ENCODE measurements at places on chromosomes 13 and 19.
A peak's percentile ranks its signal among the peaks of the same experiment; 100 is the strongest.

DNA sequence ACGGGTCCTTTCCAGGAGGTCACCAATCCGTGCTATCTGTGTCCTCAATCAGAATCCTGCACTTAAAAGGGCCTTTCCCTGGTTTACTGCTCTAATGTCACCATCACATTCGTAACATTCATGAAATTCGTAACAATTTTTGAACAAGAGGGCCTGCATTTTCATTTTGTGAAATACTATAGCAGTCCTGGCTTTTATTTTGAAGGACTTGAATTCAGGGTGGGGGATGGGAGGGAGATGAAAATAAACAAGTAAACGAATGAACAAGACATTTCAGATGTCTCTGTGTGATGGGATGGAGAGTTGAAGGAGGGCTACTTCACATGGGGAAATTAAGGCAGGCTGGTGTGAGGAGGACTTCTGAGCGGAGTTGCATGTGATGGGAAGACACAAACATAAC is 281.0 kb downstream of the TSHZ3 start:
- DNase-seq = no peak

DNA sequence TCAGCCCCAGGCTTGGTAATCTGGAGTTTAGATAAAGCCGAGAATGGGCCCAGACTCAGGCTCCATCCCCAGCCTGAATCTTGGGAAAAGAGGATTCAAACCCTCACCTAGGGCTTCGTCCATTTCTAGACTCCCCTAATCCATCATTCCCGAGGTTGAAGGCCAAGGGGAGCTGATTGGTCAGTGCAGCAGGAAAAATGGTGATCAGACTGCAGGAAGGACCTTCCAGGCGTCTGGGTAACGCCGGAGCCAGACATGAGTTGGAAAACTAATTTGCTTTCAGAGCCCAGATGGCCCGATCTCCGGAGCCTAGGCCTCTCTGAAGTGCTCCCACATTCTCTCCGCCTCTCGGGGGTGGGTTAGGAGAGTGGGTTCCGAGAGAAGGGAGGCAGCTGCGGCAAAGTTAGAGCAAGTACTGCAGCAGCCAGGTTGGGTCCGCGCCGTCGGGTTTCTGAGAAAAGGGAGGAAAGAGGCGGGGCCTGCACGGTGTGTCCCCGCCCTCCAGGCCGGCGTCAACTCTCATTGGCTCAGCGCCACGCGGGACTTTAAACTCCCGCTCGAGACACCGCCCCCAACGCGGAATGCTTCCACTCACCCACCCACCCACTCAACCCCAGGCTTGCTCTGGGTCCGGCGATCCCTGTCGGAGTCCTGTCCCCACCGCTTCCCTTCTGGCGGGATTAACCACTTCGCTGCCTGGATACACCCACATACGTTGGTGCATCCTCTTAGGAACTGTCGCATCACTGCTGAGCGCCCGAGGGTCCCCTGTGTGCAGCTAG is 788 bp upstream of the RTBDN start:
- peak; percentile 79 for DNase-seq

GRCh38 chr19:31383553-31383952 is 34.3 kb upstream of the TSHZ3 start:
- DNase-seq = no peak

- DNase-seq = no peak
Measured at GRCh38 chr19:45827459-45828093, 12.5 kb upstream of the RSPH6A start.

DNA sequence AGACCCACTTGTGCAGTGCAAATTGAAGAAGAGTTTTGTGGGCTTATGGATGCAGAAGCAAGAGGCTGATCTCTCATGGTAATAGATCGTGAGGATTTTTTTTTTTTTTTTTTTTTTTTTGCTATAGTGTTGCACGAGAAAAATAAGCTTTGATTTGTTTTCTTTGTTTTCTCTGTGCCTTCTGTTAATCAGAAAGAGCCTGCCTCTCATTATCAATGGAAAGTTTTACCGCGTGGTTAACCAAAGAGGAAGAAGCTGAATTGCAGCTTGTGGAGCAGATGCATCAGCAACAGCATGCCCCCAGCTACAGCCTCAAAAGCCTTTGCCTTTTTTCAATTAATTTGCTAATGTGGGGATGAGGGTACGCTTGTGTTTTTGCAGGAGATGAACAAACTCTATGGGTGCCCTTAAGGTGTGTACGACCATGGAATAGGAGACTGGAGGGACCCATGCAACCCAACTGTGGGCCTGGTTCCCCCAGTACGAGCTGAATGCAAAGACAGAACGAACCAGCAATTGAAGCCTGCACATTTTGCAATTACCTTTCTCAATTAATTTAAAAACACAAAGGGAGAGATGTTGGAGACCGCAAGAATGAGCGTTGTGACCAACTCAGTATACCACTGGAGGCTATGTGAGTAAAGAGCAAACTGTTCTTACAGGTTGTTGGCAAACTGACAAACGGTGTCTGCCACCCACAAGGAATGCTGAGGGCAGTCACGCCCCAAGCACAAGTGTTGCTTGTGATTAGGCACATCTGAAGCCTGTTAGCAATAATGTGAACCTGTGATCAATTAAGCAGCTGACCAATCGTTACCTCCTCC is 58.6 kb upstream of the SPRY2 start:
- DNase-seq = peak; percentile 59

DNA sequence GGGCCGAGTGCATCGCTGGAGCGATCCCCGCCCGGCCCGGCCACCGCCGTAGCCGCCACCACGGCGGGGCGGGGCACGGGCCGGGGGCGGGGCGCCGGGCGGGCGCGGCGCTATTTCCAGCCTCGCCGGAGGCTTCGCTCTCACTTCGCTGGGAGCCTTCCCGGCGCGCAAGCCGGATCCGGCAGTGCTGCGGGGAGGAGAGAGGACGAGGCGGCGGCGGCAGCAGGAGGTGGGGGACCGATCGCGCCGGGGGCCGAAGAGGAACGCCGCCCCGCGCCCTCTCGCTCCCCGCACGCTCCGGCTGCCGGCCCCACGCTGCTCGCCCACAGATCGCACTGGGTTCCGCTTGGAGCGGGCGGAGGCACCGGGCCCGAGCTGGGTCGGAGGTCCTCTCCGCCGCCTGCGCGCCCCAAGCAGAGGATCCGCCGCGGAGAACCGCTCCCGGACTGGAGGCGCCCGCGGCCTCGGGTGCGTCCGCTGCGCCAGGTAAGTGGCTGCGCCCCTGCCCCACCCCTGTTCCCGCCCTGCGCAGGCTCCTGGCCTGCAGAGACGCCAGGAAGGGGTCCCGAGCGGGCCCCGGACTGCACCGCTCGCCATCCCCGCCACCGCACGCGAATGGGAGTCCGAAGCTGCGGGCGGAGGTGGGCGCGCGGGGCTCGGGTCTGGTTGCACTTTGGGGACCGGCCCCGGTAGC is at the start of gene CHST8:
Gene CHST8 (plus strand): TSS at position 143 of the 694 bp plus-strand sequence. CDS start 67,309 bp downstream, outside the sequence.
- DNase-seq = no peak

DNA sequence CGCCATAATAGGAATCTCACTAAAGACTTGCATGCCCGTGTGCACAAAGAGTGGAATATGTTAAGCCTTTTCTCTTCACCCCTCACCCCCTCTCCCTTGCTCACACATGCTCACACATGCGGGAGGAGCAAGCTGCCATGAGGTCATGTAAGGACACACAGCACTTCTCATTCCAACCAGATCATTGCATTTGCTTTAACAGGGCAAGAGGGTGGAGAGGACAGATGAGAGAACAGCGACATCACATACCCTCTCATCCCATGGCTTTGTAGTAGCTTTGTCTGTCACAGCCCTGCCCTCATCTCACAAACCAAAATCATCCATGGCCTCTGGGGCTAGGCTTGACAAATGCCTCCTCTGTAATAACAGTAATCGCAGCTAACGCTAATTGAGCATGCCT is 145.6 kb upstream of the FRY start:
- DNase-seq = no peak

DNA sequence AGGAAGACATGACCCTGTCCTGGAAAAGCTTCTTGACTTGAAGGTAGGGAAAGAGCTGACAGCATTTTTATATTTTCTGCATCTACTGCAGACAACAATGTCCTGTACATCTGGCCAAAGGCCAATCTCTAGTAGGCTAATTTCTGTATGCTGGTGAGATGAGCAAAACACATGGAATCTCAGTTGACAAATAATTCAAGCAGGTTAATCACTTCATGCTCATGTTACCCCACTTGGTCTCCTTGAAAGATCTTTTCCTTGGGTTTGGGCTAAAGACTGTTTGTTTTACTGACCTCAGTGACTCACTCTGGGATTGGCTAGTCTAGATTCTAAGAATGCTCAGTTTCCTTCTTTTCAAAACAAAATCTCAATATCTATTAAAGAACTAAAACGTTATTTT is 298.8 kb downstream of the LMO7 start:
- DNase-seq = no peak

GRCh38 chr19:41616792-41617621 is 9.9 kb downstream of the CEACAM4 start:
- DNase-seq = peak; percentile 40

- DNase-seq = peak; percentile 65
Measured at GRCh38 chr13:77503398-77503797, 32.1 kb upstream of the SCEL start.

DNA sequence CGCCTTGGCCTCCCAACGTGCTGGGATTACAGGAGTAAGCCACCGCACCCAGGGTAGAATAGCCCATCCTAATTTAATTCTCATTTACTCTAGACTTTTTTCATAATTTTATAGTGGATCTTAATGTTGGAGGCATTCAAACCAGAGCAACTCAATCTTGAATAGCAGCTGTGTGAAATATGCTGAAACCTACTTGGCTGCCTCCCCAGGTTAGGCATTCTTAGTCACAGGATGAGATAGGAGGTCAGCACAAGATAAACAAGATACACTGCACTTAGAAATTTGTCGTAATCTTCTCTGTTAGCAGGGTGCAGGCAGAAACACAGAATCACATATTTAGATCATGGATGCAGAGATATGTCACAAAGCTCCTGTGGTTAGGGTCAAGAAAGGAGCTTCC is 2.7 kb upstream of the ZNF43 start:
- no peak for DNase-seq

GRCh38 chr19:1012334-1012733 is 8.6 kb downstream of the TMEM259 start:
- no peak for DNase-seq

GRCh38 chr13:113231306-113232207 is 22.1 kb downstream of the CUL4A start:
- no peak for DNase-seq

GRCh38 chr19:35905178-35905727 is 2.8 kb downstream of the TYROBP start:
- DNase-seq = no peak

DNA sequence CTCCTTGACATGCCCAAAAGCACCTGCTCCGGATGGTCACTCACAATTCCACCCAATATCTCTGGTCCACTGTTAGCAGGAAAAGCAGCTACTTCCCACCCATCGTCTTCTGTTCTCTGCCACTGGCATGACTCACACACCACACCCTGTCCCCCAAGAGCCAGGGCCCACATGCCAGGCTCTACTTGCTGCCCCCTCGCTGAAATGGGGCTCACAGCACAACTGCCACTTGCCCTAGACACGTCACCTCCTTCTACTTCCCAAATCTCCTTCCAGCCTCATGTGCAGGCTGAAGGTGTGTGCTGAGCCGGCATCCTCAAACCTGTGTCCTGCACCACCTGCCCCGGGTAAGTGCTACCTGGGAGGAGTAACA is 65.0 kb downstream of the TBC1D4 start:
- DNase-seq = no peak

- peak; percentile 36 for DNase-seq
Measured at GRCh38 chr19:51681286-51681941, 11.7 kb upstream of the SPACA6 start.

DNA sequence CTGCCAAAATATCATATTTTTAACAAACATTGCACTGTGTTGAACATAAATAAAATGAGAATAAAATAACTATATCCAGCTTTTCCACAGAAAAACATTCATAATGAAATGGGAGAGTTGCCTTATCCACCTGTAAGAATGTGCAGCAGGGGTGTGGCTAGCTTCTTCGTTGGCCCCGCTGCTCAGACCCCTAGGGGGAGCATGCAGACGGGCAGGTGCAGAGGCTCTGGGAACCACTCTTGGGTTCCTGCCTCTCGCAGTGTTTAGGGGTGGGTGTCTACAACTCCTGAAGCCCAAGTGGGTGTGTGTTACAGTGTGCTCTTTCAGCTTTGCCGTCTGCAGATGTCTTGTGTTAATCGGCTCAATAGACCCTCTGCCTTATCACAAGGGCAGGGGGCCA is 121.7 kb downstream of the SLITRK5 start:
- no peak for DNase-seq

DNA sequence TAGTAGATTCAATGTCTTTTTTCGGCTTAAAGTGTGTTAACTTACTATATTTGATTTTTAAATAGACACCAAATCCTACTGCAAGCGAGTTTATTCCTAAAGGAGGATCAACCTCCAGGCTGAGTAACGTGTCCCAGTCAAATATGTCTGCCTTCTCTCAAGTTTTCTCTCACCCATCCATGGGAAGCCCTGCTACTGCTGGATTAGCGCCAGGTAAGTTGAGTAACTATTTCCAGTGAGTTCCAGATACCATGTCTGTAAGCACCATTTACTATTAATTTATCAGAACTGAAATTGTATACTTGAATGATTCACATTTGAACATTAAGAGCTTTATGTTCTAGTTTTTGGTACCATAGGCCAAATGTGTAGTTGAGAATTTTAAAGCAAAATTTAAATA is 81.8 kb downstream of the PAN3 start:
- no peak for DNase-seq

DNA sequence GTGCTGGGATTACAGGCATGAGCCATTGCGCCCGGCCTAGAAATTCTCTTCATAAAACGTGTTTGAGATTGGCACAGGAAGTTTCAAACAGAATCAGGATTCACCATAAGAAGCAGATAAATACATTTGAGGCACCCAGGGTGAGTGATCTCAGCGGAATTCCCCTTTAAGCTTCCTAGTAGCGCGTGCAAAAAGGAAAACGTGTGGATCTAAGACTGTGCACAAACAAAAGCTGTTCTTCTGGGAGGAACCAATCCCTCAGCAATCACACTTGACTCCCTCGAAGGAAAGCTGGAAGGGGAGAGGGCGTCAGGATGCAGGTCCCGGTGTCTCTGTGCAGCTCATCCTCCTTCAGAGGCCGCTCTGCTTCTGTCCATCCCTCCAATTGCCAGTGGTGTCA is 15.5 kb downstream of the MCF2L start:
- DNase-seq = no peak

- DNase-seq = no peak
Measured at GRCh38 chr13:110361365-110361911, 54.4 kb downstream of the COL4A2 start.

- DNase-seq = no peak
Measured at GRCh38 chr13:77903435-77903834, 15.2 kb downstream of the EDNRB start.

- no peak for DNase-seq
Measured at GRCh38 chr13:110396913-110397381, 89.9 kb downstream of the COL4A2 start.

GRCh38 chr13:103324641-103325040 is 258.4 kb upstream of the SLC10A2 start:
- no peak for DNase-seq

GRCh38 chr19:28737021-28737895 is 475.7 kb downstream of the UQCRFS1 start:
- DNase-seq = peak; percentile 72

DNA sequence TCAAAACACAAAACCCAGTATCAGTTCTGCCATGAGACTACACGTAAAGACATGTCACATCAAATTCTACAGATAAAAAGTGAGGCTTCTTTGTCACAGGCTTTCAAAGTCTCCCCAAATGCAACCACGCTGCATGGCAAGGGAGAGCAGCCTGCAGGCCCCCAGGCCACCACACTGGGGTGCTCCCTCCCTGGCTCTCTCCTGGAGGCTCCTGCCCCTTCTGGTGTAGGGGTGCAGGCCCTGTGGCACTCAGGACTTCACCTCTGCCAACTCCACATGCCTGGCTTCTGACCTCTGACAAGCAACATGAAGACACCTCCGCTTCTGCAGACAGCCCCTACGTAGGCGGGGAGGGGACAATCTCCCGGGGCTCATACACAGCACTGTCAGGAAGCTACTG is 14.3 kb downstream of the AKAP8 start:
- no peak for DNase-seq
